ENCODE measurements at places on chromosomes 5 and 9.

DNA sequence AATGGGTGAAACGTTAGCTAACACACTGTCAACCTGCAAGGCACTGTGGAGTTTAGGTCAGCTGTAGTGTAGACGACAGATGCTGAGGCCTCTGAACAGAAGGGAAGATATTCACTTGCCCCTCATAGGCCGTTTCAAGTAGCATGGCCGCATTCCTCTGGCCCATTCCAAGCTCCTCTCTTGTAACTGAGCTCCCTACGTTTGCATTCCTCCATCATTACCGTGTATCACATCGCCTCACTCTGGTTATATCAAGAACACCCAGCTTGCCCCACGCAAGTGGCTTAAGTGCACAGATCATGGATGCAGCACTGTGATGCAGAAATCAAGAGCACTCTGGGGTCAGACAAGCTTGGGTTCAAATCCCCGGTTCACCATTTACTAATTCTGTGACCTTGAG, 43.3 kb downstream of the PRELID2 start:
- no peak for DNase-seq

GRCh38 chr5:58357121-58357520, 102.8 kb downstream of the PLK2 start:
- DNase-seq: no peak

- DNase-seq: no peak
Observed at GRCh38 chr5:74360535-74361210, 279.9 kb downstream of the ENC1 start.

GRCh38 chr9:101604296-101604695, 9.5 kb upstream of the PPP3R2 start:
- no peak for DNase-seq

DNA sequence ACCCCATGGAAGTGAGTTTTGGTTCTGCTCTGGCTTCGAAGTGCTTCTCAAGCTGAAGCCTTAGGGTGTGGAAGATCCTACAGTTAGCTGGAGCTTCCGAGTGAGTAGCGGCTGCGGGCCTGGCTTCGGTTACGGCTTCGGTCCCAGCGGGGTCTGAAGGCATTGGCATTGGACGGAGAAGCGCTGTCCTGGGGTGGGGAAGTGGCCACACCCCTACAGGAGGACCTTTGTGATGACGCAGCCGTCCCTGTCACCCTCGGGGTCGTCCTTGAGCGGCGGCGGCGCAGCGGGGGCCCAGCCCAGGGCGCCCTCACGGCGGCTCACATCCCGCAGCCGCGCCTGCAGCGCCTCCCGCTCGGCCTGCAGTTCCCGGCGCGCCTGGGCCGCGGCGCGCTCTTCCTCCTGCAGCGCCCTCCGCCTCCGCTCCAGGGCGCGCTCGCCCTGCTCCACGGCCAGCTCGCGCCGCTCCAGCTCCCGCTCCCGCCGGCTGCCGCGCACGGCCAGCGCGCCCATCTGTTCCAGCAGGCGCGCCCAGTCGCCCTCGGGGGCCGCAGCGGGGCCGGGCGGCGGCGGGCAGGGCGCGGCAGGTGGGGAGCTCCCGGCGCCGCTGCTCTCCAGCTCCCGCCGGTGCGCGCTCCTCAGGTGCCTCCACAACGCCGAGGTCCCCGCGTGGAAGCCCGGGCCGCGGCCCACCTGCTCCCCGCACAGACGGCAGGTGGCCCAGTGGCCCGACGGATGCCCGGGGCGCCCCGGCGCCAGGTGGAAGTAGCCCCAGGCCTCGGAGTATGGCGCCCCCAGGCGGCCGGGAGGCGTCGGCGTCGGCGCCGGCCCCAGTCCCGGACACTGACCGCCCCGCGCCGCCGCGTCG, 9.9 kb downstream of the ZBED3 start:
- DNase-seq: no peak

Data from stimulated activated CD4-positive, alpha-beta T cell treated with anti-CD3 and anti-CD28 coated beads, Interleukin-15, amount 100 ng/mL, for 1 hour (primary cell).